ENCODE measurements at places on chromosomes 11 and 22.

GRCh38 chr22:46502440-46503175 lies 34.8 kb downstream of the CELSR1 start:
- no peak for DNase-seq

DNA sequence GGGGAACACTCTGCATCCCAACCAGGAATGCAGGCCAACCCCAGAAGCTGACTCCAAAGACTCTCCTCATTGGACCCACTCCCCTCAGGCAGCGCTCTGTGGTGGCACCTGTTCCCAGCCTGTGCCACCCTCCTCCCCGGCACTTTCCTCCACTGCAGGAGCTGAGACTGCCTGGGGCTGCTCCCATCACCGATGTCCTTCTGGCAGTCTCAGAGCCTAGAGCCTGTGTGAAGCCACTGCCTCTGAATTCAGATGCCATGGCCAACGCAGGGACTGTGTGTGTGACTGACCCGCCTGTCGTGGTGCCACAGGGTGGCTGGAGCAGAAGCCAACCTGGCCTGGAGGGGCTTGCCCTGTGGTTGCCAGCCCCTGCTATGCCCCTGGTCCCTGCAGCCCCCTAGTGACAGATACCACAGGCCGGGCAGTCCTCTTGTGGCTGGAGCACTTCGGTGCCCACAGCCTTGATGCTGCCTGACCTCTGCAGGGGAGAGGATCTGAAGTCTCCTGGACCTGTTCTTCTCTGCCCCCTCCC lies 43.2 kb downstream of the TBX1 start:
- no peak for DNase-seq

- DNase-seq = no peak
These were observed 25.4 kb upstream of the CABP2 start for GRCh38 chr11:67548555-67549110.

DNA sequence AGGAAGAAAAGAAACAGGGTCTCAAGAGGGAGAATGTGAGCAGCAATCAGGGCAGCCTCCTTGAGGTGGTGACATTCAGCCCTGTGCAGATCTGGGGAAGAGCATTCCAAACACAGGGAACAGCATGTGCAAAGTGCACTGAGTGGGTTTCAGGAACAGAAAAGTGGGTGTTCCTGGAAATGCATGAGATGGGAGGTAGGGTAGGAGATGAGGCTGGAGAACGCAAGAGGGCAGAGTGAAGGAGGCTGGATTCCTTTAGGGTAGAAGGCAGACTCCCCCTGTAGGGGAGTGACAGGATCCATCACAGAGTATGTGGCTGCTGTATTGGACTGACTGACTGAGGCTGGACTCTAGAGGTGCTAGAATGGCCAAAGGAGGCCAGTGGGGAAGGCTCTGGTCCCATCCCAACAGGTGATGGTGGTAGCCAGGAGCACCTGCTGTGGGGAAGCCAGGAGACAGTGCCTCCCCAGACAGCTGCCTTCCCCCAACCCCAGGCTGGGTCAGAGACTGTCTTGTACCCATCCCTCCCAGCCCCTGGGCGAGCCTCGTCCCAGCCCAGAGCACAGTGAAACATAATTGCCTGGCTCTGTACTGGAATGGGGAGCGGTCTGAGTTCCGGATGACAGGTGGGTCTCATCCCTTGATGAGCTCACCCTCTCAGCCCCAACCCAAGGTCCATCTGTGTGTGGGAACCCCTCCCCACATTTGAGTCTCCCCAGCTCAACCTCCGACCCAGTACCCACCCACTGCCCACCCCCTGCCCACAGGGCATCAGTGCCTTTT lies 419.4 kb downstream of the MN1 start:
- no peak for DNase-seq

GRCh38 chr22:41350087-41350486 lies 31.7 kb upstream of the TEF start:
- no peak for DNase-seq

- no peak for DNase-seq
These were observed 131.9 kb downstream of the RASSF10 start for GRCh38 chr11:13140873-13141655.

DNA sequence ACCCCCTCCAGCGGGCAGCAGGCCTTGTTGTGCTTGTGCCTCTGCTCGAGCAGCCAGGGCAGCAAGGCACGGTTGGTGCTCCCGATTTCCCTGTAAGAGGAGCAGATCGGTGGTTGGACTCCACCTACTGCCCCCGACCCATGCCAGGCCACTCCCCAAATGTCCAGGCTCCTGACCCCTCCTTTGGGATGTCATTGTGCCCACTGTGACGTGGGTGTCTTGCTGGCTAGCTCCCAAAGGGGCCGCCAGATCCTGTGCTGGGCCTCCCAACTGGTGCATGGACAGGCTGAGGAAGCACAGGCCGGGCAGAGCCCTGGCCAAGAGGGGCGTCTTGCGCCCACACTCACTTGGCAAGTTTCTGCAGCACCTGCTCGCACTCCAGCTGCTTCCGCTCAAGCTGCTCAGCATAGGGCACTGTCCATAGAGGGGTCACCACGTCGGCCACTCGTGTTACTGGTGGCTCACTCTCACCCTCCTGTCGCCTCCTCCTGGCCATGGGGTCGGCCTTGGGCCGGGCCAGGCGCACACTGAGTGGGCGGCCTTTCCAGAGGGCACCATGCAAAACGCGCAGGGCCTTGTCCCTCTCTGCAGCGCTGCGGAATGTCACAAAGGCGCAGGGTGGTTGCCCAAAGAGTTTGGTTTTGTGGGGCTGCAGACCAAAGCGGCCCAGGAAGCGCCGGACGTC lies at the start of gene RANBP1:
Gene RANBP1, plus strand, starts transcription at position 414 of the 685 bp plus-strand sequence. Its CDS starts 81 bp downstream, at position 495.
- no peak for DNase-seq

- no peak for DNase-seq
These were observed 563 bp upstream of the ENDOD1 start for GRCh38 chr11:95088946-95089619.

- DNase-seq = no peak
These were observed 30.5 kb downstream of the ALG12 start for GRCh38 chr22:49887702-49888101.

GRCh38 chr22:33757041-33757801 lies 163.1 kb downstream of the LARGE1 start:
- DNase-seq = no peak

DNA sequence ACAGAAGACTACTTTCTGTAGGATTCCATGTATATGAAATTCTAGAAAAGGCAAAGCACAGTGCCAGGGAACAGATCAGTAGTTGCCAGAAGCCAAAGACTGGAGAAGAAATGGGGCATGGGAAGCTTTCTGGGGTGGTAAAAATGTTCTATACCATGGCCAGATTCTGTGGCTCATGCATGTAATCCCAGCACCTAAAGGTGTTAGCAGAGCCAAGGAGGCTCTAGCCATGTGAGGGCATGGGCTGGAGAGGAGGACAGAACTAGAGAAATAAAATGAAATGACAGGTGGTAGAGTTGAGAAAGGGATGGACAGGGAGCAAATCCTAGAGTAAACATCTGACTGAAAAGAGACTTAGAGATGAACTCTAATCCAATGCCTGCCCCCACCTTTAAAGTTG lies 26.9 kb upstream of the HMGXB4 start:
- no peak for DNase-seq

DNA sequence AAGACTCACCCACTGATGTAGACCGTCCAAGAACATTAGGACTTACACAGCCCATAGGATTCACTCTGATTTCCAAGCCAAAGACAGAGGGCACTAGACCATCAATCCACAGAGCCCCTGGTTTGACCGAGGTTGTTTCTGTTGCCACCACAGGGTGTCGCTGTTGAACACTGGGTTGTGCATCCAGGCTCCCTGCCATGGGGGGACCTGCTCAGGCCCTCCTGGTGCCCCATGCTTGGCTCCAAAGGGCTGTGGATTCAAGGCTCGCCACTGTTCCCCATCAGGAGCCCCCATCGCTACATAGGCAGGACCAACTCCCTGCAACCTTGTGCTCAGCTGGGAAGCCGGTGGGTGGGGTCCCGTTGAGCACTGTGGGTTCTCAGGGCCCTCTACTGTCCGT lies 128.0 kb upstream of the ANO1 start:
- no peak for DNase-seq
